ENCODE measurements at places on chromosomes 2 and 18.

DNA sequence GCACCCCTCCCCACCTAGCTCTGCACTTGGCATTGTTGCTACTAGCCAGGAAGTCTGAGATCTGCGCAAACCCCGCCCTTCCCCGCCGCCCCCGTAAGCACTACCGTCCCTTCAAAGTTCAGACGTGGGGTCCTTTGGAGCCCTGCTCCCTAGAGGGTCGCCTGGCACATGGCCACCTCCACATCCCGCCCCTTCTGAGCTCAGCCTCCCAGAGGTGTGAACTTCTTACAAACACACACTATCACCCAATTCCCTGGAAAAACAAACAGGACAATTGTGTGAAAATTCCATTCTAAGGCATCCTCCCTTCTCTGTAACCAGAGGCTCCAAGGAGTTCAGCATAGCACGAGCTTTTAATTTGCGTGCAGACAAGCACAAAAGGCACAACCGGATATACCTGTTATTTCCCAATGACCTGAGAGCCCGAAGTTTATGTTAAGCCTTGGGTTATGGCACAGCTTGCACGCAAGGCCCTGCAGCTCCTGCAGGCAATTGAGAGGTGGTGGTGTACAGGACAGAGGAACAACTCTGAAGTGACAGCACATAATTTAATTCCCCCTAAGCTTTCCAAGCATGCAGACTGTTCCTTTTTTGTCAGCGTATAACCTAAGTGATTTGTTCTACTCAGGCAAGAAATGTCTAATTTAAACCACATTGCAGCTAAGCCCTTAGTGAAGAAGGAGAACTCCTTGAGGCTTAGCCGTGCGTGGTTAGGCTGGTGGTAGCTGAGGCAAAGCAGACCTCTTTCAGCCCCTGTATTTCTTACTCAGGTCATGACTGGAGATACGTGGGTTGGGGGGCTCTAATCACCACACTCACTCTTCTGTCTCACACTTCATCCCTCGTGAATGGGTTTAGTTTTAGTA, 20.3 kb upstream of the CYP1B1 start:
- DNase-seq = no peak

GRCh38 chr2:44954447-44954888, 13.0 kb downstream of the SIX3 start:
- DNase-seq = no peak

GRCh38 chr2:13020469-13020868, 303.7 kb downstream of the TRIB2 start:
- DNase-seq = no peak

GRCh38 chr2:134393075-134393461, 139.2 kb downstream of the MGAT5 start:
- DNase-seq = no peak

GRCh38 chr2:12381543-12382325, 335.0 kb upstream of the TRIB2 start:
- no peak for DNase-seq

DNA sequence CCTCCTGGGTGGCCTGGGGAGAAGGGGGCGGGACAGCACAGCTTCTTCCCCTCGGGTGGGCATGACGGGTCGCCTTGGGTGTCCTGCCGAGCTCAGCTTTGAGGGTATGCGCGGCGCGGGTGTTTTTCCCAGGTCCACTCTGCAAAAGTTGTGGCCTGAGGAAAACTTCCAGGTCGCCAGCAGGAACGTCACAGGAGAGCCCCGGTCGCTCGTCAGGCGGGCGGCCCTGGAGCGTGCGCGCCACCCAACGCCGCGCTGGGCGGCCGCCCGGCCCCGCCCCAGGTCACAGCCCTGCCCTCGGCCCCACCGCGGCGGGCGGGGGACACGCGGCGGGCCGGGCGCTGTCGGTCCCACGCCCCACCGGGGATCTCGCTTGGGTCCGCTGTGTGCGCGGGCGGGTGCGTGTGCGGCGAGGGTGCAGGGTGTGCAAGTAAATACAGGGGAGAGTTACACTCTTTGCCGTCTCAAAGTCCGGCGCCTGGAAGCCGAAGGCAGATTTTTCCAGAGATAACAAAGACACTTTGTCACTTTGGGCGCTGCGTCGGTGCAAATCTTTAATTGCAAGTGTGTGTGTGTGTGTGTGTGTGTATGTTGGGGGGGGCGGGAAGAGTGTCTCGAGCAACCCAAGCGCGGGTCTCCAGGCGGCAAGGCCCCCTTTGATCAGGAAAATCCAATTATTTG, 616 bp upstream of the SP5 start:
- no peak for DNase-seq

DNA sequence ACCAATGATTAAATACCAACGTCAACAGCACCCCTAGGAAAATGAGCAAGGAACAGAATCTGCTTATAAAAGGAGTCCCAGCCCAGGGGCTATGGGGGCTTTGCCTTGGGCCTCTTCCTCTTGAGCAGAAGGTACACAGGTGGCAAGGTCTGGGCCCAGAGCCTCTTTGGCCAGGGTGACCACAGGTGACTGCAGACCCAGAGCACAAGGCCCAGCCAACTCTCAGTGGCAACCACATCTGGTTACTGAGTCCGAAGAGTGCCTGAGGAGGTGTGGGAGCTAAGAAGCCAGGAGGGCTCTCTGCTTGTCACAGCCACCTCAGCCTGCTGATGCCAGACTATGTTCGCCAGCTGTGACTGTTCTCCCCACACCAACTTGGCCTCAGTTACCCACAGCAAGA, 34.3 kb upstream of the CHN1 start:
- no peak for DNase-seq

GRCh38 chr18:51188024-51188701, 9.3 kb downstream of the MEX3C start:
- no peak for DNase-seq

- DNase-seq = peak; percentile 69
These were observed 107.4 kb upstream of the KCTD1 start for GRCh38 chr18:26655525-26656430.

- no peak for DNase-seq
These were observed 35.2 kb downstream of the ANXA4 start for GRCh38 chr2:69776886-69777785.

- no peak for DNase-seq
These were observed 19.3 kb downstream of the CXCR2 start for GRCh38 chr2:218145124-218145523.

DNA sequence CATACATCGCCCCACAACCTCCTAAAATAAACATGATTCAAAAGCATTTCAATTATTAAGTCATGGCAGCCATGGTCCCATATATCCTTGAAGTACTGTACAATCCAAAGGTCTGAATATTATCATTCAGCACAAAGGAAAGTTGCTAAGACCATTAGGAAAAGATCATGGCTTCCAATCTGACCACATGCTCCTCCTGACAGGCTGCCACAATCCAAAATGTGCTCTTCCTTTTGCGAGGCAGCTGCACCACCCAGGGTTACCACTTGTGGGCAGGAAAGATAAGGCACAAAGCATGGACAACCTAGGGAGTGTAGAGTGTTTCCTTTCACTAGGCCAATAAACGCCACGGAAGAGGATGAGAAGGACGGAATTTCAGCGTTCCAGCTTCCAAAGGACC, 5.4 kb downstream of the BOLA3 start:
- DNase-seq = no peak

- DNase-seq = no peak
These were observed 177.8 kb downstream of the TXNL1 start for GRCh38 chr18:56460581-56460980.

GRCh38 chr2:43135583-43135982, 90.8 kb downstream of the ZFP36L2 start:
- DNase-seq = no peak

DNA sequence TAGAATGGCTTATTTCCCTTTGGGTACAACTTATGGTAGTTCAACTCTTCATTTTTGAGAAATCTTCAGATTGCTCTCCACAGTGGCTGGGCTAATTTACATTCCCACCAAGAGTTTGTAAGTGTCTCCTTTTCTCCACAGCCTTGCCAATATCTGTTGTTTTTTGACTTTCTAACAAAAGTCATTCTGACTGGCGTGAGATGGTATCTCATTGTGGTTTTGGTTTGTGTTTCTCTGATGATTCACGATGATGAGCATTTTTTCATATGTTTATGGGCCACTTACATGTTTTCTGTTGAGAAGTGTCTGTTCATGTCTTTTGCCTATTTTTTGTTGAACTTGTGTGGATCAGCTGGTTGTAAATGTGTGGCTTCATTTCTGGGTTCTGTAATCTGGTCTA, 871.0 kb downstream of the EPHA4 start:
- DNase-seq = no peak

DNA sequence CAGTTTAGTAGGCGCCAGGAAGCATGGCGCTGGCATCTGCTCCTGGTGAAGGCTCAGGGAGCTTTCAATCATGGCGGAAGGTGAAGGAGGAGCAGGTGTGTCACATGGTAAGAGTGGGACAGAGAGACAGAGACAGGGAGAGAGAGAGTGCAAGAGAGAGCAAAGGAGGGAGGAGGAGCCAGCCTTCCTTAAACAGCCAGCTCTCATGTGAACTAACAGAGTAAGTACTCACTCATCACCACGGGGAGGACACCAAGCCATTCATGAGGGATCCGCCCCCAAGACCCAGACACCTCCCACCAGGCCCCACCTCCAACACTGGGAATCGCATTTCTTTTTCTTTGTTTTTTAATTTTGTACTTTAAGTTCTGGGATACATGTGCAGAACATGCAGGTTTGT, 40.8 kb upstream of the CLASP1 start:
- no peak for DNase-seq

- peak; percentile 34 for DNase-seq
These were observed 212.0 kb upstream of the MYT1L start for GRCh38 chr2:2542966-2543611.

GRCh38 chr18:49843131-49843530, 29.8 kb upstream of the ACAA2 start:
- DNase-seq = no peak

DNA sequence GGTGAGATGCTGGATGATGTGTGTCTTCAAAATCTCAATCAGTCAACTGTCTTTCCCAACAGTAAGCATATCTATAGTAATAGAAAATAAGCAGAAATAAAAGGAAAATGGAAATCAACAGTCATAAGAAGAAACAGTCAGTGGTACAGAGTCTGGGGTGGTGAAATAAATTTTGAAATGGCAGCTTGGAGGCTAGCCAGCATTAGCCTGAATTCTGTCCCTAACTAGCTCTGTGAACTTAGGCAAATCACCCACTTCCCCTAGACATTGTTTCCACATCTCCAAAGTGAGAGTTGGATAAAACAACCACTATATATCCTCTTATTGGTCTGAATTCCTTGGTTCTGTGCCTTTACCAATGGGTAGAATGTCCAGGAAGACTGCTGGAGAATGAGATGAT, 189.7 kb upstream of the REV1 start:
- DNase-seq = no peak

DNA sequence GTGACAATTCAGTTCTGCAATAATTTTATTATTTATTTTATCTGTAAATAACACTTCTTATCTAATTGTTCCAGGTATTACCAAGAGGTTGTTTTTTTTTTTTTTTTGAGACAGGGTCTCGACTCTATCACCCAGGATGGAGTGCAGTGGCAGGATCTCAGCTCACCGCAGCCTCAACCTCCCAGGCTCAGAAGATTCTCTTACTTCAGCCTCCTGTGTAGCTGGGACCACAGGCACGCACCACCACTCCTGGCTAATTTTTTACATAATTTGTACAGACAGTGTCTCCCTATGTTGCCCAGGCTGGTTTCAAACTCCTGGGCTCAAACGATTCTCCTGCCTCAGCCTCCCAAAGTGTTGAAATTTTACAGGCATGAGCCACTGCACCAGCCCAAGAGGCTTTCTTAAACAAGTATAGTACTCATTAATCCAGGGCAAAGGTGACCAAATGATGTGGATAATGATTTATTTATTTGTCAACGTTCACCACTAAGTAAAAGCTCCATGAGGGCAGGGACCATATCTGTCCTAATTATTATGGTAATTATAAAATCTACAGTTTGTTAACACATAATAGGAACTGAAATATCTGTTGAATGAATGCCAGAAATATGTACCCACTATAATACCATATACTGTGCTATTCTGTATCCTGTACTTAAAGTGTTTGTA, 12.0 kb downstream of the STK17B start:
- DNase-seq = no peak

GRCh38 chr2:126953483-126953882, 54.8 kb downstream of the TEX51 start:
- DNase-seq = peak; percentile 71

- no peak for DNase-seq
These were observed 20.1 kb downstream of the SLC66A3 start for GRCh38 chr2:11175293-11175795.

DNA sequence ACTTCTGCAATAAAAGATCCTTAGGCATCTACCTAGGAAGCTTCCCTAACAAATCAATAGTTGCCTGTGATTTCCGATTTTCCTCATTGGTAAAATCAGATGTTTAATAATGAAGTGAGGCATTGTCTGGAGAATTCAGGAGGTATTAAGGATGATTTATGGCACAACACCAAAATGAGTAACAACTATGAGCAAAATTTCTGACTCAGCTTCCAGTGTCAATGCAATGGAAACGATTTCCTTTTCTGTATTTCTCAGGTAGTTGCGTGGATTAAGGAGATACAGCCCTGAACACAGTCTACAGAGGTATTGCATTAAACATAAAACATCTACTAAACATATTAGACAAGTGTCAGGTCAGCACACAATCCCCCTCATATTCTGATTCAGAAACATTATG, 99.5 kb downstream of the EPB41L3 start:
- DNase-seq = no peak

GRCh38 chr2:210503725-210504191, 27.2 kb upstream of the LANCL1 start:
- no peak for DNase-seq

GRCh38 chr2:172066394-172066886, 18.9 kb upstream of the DLX1 start:
- DNase-seq = peak; percentile 87

GRCh38 chr2:141957321-141957720, 173.5 kb downstream of the LRP1B start:
- no peak for DNase-seq

DNA sequence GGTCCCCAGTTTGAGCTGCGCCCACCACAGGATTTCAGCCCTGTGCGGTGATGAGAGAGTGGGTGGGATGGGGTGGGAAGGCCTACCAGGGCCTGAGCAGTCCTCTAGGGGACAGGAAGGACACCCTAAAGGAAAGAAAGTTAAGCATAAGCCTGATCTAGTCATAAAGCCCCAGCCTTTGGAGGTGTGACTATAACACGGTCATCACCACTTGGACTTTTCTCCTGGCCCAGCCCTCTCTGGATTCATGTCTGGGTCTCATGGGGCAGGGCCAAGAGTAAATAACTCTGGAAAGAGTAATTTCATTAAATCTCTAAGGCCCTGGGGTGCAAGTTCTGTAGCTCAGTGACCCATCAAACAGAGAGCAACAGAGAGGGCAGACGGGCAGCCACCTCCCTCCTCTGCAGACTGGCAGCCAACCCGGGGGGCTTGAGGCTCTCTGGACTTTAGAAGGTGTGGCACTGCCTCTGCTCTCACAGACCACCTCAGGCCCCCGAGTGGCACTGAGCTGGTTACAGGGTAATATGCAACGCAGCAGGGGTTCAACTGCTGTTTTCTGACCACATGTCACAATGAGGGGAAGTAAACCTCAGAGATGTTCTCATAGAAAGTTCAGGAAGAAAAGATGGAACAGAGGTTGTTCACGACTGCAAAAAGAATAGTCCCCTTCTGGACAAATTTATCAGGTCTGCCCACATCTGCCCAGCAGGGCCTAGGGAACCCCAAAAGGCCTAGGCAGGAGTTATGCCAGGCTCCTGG, 41.5 kb downstream of the TGFA start:
- no peak for DNase-seq

- DNase-seq = no peak
These were observed 7.8 kb upstream of the ARHGAP25 start for GRCh38 chr2:68726608-68727367.

All from NCI-H1930 (cell line).